ENCODE measurements at places on chromosomes 1 and 21.

DNA sequence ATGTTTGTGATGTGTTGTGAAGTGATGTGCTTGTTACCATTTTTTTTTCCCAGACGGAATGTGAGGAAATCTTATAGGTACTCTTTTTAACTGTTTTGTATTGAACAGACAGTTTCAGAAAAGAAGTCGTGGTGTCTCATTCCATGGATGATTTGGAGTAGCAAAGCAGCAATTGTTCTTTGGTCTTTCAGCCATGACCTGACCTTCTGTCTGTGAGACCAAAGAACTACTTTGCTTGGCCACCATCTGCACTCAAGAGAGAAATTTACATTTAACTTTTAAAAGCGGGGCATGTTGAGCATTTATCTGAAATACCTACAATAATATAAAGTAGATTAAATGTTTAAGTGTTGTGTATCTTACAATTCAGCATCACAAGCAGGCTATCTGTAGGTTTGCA is 90.2 kb downstream of the SDCCAG8 start:
- no peak for DNase-seq

GRCh38 chr1:109565241-109565640 is 16.8 kb downstream of the GNAI3 start:
- DNase-seq, result no peak

- DNase-seq, result no peak
Observed at GRCh38 chr1:56933606-56934005, 32.2 kb downstream of the C8B start.

GRCh38 chr1:167387251-167387910 is 130.9 kb downstream of the CD247 start:
- DNase-seq, result no peak

DNA sequence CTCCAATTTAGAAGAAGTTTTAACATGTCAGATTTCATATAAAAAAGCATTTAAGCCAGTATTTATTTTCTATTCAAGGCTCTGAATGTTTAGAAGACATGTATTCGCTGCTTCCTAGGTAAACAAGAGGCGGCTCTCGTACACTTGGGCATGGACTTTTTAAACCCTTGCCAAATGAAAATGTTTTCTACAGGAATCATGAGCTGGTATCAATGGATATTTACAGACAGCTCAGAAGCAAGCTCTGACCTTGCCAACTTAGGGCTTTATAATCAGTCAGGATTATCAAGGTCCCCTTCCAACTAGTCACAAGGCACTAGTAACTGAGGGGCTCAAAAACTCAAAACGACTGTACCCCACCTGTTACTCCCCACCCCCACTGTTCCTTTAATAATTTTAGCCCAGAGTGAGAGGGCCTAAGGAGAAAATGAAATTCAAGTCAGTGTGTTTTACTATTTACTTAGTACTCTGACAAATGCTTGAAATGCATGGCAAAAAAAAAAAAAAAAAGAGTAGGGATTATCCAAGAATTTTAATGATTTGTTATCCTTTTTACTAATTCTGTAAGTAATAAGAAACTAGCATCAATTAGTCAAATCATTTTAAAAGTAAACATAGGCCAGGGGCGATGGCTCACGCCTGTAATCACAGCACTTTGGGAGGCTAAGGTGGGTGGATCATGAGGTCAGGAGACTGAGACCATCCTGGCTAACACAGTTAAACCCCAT is 12.4 kb downstream of the CLSTN1 start:
- DNase-seq, result no peak

DNA sequence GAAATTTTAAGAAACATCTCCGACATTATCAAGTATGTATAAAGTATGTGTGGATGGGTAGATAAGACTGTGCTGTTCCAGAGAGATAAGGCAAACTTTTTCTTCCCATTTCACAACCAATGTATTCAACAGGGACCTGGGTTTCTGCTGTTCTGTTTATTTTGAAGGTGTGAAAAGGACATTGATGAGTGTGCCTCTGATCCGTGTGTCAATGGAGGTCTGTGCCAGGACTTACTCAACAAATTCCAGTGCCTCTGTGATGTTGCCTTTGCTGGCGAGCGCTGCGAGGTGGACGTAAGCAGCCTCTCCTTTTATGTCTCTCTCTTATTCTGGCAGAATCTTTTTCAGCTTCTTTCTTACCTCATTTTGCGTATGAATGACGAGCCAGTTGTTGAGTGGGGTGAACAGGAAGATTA is 174.0 kb downstream of the CRB1 start:
- DNase-seq, result no peak

DNA sequence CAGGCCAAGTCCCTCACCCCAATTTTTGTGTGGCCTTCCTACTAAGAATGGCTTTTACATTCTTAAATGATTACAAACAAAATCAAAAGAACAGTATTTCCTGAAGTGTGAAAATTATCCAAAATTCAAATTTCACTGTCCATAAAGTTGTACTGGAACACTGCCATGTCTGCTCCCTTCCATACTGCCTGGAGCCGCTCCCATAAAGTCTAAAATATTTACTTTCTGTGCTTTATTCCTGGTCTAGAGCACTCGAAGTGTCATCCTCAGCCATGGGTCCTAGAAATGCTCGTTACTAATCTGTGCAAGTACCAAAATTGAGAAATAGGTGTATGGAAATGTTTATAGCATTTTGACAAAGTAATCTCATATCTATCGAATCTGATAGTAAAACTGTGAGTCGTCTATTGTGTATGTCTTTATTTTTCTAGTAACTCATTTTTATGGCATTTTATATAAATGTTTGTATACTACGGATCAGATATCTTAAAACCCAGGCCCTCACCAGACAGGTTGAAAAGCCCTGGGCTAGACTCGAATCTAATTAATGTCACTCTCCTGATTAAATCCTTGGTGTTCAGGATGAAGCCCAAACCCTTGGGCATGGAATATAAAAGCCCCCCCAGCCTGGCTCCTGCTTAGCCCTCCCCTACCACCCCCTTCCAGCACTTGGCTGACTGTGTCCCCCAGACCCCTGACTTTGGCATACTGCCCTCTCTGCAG is 4.9 kb downstream of the LBR start:
- no peak for DNase-seq

- no peak for DNase-seq
Observed at GRCh38 chr1:229474509-229474908, 33.6 kb downstream of the NUP133 start.
